ENCODE measurements at places on chromosomes 2 and 18.

DNA sequence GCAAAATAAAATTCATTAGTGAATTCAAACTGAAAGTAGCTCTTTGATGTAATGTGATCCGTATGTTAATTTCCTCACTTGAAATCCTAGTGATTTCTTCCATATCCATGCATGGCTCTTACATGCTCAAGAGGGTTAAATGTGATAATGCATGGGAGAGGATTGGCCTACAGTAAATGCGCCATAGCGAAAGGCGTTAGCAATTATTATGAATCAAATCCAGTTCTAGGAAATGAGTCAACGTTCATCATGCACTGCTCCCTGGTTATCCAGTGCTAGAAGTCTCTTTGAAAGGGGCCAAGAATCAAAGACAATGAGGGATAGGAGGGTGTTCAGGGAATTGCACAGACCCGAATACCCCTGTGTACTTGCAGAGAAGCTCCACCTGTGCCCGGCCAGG, 101.4 kb upstream of the RASGRP3 start:
- DNase-seq = no peak

DNA sequence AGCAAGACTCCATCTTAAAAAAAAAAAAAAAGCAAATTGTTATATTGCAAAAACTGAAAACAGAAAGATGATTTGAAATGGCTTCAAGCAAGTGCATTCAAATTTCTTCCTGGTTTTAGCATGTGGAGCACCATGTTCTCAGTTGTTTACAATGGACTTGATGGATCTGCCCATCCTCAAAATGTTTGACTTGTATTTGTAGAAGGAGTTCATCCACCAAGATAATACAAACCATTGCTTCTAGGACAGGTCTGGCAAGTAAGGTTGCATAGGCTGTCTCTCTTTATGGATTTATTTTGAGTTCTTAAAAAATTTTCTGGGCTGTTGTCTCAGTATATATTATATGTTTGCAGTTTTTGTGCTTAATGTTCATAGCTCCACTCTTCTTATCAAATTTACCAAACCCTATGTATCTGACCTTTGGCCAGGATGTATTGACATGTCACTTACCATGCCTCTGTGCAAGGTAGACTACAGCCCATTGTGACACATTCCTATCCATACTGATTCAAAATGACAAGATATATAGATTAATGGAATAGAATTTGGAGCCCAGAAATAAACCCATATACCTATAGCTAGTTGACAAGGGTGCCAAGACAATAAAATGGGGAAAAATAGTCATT, 21.7 kb upstream of the ZCCHC2 start:
- no peak for DNase-seq

DNA sequence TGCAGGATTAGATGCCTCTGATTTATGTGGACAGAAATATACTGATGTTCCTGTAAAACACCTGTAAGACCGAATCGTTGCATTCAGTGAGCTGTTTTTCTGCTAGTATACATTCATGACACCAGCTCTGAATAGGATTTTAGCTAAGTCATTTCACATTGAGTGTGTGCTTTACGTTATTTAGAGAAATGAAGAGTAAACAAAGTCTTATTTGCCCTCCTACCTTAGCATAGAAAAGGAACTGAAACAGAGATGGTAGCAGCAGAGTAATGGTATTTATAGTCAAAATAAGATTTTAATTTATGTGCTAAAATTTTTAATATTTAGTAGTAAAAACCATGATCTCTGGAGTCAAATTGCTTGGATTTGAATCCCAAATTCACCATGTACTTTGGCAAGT, 168.0 kb downstream of the CERS6 start:
- no peak for DNase-seq

- no peak for DNase-seq
These were observed 72.7 kb upstream of the CTAGE1 start for GRCh38 chr18:22490429-22490846.

DNA sequence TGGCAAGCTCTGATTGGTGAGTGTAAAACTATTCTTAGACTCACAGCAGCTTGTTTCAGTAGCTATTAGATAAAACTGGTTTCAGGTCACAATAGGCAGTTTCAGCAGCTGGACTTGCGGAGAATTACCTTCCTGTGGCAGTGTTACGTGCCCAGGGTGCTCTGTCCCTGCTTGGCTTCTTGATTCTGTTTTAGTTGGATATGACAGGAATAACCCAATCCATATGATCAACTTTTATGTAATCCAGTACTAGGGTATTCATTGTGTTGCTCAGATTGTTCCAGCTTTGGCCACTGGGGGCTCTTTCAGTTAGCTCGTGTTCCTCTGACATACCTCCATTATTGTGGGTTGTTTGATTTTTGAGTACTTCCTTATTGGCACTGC, 43.1 kb downstream of the INPP4A start:
- peak; percentile 51 for DNase-seq

DNA sequence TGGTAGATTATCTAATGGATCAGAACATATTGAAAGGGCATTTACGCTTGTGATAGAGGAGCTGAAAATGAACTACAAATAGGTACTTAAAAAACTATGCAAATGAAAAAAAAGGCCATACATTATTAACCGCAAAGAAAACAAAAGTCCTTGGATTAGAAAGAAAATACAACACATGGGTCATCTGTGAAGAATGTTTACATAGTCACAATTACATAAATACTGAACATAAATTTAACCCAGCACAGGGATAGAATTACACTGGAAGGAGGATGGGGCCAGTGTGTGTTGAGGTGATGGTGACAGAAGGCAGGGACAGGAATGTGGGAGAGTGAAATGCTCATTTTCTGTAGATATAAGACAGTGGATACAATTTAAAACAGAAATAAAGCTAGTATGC, 6.6 kb downstream of the NTSR2 start:
- DNase-seq = peak; percentile 49

GRCh38 chr2:235394278-235394828, 99.5 kb upstream of the AGAP1 start:
- no peak for DNase-seq

- DNase-seq = peak; percentile 76
These were observed 288.1 kb downstream of the RNF144A start for GRCh38 chr2:7205151-7205830.

- DNase-seq = peak; percentile 64
These were observed 307.5 kb downstream of the C1D start for GRCh38 chr2:67755156-67755882.

- no peak for DNase-seq
These were observed 273.7 kb downstream of the SLC4A3 start for GRCh38 chr2:219901155-219901554.

- DNase-seq = no peak
These were observed 116.2 kb downstream of the METTL8 start for GRCh38 chr2:171317492-171318125.

GRCh38 chr18:70448588-70448987, 159.7 kb downstream of the SOCS6 start:
- DNase-seq = no peak

DNA sequence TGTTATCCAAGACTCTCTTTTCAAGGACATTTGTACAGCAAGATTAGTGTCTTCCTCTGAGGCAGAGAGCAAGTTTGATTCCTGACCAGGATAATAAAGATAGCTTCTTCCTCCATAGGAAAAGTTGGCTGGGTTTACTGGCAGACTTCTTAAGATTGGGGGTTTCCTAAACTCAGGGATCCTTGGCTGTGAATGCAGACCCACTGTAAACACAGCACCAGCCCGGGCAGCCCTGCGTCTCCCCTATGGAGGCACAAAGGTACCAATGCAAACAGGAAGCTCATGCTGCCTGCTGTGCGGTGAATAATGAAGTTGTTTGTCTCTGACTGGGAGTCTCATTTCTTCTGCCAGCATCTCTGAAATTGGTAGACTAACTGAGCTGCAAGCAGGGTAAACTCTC, 96.2 kb upstream of the ARHGAP28 start:
- peak; percentile 97 for DNase-seq

DNA sequence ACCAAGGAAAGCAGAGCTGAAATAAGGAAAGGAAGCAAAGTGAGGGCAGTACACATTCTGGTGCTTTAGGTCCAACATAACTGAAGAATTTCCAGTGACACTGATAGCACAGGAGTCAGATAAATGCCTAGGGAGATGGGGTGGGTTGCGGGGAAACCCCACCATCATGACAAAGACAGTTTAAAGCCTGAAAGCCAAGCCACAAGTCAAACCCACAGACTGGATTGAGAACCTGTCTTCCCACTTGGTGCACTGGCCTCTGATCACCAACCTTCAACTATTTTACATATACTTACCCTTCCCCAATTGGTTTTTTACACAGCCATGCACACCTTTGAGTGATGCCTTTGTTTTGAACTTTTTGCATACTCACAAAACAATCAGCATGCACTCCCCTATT, 22.2 kb upstream of the PDK1 start:
- no peak for DNase-seq

GRCh38 chr2:238912228-238912915, 64.5 kb downstream of the TWIST2 start:
- no peak for DNase-seq

DNA sequence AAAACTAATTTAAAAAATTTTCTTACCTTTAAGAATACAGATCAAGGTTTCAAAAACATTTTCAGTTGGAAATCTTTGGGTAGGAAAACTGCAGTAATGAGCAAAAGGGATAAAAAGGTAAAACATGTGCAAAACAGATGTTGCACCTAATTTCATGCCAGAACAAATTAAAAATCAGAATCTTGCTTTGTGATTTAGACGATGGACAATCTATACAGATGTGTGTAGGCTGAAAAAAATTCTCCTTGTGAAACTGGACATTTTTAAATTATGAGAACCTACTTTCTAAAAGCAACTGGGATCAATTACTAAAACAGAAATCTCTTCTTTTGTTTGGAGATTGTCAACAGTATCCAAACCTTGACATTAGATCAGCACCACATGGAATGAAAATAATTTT, 183.2 kb upstream of the ITGA4 start:
- DNase-seq = no peak

DNA sequence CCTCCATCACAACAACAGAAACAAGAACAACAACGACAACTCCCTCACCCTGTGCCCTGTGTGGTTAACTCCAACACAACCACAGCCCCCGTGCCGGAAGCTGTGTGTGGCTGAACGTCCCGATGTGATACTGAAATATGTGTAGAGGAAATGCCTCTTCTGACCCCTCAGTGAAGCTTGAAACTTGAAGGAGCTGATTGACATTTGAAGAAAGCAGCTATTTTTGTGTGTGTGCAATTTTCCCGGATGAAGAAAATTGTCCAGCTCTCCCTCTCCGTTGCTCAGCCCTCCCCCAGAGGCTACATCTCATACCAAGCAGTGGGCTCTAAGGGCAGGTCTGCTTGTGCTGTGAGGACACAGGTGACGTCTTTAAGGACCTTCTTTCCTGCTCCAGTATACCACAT, 173.8 kb downstream of the ICOS start:
- no peak for DNase-seq

GRCh38 chr2:32835148-32835547, 111.6 kb upstream of the LTBP1 start:
- no peak for DNase-seq

DNA sequence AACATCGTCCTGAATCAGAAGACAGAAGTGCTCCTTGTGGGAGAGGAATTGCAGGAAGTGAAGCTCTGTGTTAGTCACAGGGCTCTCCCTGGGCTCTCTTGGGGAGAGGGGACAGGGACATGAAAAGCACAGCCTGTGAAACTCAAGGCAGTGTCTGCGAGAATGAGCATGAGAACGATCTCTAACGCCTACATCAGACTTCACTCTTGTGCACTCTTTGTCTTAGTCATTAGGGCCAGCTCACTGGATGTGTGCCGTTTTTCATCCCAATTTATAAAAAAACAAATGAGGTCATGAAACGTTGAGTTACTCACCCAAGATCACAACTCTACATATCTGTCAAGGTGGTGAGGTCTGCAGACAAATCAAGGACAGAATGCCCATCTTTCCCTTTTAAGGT, 27.0 kb upstream of the TWIST2 start:
- no peak for DNase-seq

GRCh38 chr2:19261061-19261460, 97.4 kb downstream of the OSR1 start:
- DNase-seq = no peak

DNA sequence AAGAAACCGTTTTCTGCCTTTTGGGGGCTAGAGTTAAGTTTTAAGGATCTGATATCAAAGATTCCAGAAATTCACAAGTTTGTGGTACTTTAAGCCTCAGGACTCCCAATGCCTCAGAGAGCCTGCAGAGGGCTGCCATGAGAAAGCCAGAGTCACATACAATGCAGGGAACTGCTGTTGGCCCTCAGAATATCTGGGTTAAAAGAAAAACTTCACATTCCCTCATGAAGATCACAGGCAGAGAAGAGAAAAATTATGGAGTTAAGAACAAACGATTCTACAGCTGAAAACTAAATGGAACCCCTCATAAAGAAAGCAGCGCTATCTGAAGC, 39.5 kb downstream of the HDAC4 start:
- no peak for DNase-seq

DNA sequence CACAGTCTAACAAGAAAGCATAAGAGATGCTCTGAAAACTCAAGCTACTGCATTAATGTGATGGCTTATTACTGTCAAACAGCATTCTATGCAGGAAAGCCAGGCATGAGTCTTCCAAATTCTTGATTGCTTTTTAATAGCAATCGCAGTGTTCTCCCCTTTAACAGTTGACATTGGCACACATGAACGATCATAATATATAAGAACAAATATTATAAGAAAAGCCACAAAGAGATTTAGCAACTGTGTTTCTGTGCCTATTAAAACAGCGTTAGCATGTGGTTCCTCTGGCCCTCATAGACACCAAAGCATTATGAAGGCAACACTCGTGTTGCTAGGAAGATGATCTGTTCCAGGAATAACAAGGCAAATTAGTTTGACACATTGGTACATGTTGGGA, 245.0 kb downstream of the ACKR3 start:
- no peak for DNase-seq

- DNase-seq = no peak
These were observed 23.3 kb upstream of the NPAS2 start for GRCh38 chr2:100796499-100797100.

DNA sequence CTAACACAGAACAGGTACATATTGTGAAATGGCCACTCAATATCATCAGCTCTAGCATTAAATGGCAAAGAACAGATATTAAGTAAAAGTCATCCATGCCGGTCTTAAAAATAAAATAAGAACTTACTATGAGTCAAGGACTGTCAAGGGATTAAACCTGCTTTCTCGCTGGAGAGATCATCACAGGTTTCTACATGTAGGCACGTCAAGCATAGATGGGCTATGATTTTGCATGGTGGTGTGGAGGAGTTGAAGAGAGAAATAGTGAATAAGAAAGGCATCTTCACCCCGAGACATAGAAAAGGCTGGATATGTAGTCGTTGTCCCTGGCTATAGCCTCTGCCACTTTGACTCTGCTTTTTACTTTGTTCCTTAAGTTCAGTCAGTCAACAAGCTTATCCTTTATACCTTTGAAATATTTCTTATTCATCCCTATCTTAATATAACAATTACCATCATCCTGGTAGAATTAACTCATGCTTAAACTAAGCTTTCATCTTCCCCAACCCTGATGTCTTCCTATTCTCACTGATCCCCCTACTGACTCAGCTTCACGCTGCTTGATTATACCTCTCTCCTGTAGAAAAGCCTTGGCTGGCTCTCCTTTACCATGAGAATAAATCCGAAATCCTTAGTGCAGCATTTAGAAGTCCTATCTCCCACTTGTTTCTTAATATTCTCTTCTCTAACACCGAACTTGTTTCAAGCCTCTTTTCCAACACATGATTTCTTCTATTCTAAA, 42.5 kb downstream of the DSC3 start:
- no peak for DNase-seq

GRCh38 chr2:15316370-15316814, 244.7 kb downstream of the NBAS start:
- DNase-seq = no peak

GRCh38 chr2:158443606-158444005, 12.9 kb downstream of the CCDC148 start:
- peak; percentile 2 for DNase-seq
